Naive B cell (primary cell): ENCODE measurements at places on chromosomes 16 and 17.

DNA sequence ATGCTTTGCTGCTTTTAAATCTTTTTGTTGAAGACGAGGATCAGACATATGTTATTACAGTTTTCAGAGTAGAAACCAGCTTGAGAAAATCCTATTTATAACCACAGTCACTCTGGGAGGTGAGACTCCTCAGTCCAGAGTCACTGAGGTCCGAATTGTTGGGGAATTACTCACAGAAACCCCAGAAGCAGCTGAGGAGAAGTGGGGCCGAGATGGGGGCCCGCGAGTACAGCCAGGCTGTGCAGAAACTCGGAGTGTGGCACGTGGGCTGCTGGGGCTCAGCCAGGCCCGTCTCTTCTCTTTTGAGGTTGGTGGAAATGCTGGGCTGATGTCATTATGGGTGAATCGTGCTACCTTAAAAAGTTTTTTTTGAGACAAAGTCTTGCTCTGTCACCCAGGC lies 14.4 kb upstream of the GNG13 start:
- DNase-seq = no peak

DNA sequence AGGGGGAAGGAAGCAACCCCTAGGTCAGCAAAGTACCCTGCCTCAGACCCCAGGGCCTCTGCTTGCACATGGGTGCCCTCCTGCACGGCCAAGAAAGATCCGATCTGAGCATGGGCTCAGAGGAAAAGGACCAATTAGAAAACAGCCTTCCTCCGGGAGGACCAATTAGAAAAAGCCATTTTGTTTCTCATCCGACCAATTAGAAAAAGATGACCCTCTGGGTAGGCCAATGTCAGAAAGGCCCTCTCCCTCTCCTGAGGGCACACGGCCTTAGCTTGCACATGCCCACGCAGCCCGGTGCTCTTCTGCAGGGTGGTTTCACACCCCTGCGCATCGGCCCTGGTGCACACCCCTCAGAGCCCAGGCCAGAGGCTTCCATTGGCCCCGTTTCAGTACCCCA lies 5.1 kb upstream of the CISD3 start:
- DNase-seq = no peak

GRCh38 chr17:63955791-63956190 lies 16.9 kb downstream of the SCN4A start:
- no peak for DNase-seq

DNA sequence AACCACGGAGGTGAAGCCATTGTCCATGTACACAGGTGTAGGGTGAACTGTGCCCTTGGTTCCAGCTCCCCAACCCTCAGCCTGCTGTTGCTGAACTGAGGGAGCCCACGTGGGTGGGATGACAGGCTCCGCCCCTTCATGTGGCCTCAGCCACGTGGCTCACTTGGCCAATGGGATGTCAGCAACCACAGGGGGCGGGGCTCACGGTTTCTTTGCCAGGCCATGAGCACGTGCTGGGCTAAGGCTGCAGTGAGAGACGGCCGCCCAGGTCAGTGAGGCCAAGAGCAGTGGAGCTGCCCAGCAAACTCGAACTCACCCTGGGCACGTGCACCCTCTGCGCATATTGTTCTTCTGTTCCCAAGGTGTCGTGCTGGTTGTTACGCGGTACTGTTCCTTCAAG lies 282.6 kb downstream of the IRF8 start:
- DNase-seq = no peak

- DNase-seq = no peak
Measured at GRCh38 chr17:28849281-28849680, 5.5 kb upstream of the ERAL1 start.

- DNase-seq = peak; percentile 44
Measured at GRCh38 chr16:58500430-58501241, 693 bp downstream of the NDRG4 start.

DNA sequence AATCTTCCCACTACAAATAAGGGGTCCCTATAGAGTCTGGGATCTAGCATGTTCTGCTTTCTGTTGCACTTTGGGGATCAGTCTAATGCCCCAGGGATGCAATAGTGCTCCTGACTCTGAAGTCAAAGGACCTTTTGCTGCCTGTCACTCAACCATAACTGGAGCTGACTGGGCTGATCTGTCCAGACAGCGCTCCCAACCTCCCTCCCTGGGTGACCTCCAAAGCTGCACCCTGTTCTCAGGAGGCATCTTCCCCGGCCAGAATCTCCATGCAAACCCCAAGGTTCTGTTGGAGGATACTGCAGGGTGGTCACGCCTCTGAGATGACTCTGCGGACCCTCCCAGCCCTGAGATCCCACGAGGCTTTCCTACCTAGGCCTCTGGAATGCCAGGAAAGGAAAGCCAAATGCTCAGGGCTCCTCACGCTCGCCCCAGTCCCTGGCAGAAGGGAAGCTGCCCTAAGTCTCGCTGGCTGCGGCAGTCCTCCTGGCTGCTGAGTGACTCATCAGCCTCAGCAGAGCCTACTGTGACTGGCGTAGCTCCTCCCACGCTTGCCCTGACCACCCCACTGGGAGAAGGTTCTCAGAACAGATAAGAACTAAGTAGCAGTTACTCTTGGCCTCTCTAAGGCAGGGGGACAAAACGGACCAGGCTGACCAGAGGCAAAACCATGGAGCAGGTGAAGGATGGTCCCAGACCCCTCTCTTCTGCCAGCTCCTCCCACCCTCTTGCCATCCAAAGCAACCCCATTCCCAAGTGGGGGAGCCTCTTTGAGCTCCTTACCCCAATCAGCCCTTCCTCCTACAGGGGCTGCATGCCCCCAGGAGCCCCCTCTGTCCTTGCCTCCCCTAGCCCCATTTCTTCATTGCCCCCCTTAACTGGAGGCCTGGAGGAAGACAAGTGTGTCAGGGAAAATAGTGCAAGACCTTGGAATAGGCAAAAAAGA lies 124.1 kb upstream of the TNRC6C start:
- DNase-seq = no peak

DNA sequence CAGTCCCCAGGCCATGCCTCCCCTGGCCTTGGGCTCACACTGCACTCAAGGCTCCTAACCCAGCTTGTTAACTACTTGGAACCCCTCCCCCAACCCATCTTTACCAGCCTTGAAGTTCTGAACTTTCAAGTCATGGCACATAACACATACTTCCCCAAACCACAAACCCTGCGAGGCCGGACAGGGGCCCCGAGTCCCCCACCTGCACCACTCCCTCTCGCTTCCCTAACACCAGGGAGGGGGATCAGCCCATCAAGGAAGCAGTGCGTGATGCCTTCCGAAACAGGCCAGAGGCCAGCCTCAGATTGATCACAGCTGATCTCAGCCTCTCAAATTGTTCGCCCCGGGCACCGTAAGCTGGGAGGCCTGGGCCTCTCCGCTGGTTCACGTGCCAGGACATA lies 3.0 kb upstream of the NLRC3 start:
- peak; percentile 38 for DNase-seq

DNA sequence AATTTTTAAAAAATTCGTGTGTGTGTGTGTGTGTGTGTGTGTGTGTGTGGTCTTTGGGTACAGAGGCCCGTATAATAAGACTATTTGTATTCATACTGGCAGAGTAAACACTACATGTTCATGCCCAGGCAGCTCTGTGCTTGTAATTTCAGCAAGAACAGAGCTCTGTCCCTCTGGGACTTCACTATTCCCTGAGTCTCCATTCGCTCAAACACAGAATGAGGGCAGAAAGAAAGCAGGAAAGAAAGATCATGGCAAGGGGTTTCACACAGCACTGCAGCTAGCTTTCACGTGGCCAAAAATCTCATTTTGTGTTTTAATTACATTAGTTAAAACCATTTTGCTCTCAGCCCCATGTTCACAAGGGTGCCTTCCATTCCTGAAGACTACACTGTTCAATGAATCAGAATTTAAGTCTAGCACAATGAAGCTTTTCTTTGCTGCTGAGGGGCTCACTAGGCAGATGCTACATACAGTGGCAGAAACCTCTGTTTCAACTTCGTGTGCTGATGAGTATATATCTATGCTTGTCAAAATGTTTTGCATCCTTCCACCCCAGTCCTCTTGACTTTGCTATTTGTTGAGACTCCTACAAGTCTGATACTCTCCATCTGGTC lies 198.4 kb upstream of the C17orf78 start:
- DNase-seq = no peak

DNA sequence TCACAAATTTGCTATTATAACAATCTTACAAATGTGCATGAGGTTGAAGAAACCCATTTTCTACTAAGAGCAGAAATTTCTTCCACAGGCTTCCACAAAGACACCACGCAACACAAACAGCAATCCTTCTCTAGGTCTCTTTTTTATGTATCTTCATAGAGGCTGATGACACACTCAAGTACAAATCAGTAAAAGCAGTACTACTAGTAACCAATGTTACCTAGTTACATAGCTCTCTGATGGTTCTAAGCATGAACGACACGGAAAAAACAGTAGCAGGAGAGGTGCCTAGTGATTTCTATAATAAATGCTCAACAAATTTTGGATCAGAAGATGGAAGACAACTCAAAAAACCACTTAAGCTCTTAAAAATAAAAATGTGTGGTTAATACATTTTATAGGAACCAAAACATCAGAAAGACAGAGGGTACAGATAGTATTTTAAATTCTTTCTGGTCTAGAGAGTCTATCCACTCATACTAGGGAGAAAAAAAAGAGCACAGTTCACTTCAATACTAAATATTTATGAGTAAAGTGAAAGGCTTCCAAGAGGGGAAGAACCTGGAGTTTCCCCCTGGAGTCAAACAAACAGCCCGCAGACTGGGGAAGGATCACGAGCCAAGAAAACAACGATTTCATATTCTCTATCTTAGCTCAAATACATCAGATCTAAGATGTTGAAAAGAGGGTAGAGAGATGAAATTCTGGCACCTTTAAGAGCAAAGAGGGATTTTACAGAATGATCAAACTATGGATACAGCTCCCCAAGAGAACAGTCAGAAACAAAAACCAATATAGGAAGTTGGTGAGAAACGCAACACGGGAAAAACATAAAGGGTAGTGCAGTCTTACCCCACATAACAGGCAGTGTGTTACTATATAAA lies 40.2 kb downstream of the SMG6 start:
- no peak for DNase-seq

- DNase-seq = no peak
Measured at GRCh38 chr16:30838876-30839471, 52.0 kb upstream of the ZNF629 start.
